Stimulated activated CD4-positive, alpha-beta T cell treated with anti-CD3 and anti-CD28 coated beads, Interleukin-1b, Interleukin-23, amount 100 ng/mL, for 4 hours (primary cell): ENCODE measurements at places on chromosomes 4 and X.

DNA sequence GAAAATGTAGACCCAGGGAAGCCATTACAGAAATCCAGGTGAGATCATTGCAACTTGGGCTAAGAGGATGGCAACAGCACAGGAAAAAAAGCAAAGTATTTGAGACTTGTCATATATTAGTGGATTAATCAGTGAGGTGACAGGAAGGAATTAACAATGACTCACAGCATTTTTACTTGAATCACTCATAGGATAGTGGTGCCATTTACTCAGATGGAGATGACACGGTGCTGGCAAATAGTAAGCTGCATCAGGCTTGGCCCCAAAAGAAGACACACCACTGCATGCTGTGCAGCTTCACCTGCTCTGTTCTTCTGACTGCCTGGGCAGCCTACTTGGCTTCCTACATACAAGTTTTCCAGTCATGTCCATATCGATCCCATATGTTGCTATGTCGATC is 144.8 kb downstream of the FRYL start:
- DNase-seq = no peak

GRCh38 chr4:75477201-75477600 is 37.0 kb downstream of the RCHY1 start:
- no peak for DNase-seq

DNA sequence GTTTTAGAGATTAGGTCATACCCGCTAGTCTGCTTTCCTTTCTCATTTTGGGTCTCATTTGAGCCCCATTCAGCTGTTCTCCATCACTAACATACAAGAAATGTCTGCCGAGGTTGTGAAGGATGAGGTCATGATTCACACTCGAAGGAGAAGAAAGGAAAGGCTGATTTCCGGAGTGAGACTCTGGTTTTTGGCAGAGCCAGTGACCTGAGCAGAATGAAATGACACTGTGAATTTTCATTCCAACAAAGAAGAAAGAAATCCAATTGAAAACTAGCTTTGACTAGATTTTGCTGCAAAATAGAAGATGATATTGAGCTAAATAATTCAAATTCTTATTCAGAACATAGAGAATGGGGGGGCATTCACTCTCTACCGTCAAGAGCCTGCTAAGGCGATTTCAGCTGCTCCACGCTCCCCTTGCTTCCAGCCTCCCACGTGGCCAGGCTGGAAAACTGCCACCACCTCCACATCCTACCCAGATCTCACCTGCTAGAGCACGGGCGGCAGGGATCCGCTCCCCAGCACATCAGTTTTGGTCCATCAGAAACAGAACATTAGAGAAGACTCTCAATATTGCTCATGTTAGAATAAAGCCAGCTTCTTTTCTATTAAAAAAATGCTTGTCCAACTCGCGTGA is 39.0 kb downstream of the F11 start:
- no peak for DNase-seq

- no peak for DNase-seq
Measured at GRCh38 chr4:52877036-52877435, 14.9 kb downstream of the RASL11B start.

DNA sequence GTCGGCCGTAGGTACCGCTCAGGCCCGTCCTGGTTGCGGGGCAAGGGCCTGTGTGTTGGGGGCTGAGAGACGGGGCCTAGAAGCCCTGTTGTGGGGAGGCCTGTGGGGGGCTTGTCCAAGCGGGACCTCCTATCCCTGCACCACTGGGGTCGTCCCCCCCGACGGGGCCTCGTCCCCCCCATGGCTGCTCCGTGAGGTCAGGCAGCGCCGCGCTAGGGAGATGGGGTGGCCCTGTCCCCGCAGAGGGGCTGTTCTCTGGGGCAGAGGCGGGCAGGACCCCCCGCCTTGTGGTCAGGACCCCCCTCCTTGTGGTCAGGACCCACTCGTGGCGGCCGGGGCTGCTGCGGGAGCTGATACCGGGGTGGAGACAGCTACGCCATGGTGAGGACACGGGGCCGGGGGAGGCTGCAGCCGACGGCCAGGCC is 12.1 kb upstream of the GTPBP6 start:
- no peak for DNase-seq

GRCh38 chr4:11455201-11455835 is 26.6 kb upstream of the HS3ST1 start:
- DNase-seq = no peak

DNA sequence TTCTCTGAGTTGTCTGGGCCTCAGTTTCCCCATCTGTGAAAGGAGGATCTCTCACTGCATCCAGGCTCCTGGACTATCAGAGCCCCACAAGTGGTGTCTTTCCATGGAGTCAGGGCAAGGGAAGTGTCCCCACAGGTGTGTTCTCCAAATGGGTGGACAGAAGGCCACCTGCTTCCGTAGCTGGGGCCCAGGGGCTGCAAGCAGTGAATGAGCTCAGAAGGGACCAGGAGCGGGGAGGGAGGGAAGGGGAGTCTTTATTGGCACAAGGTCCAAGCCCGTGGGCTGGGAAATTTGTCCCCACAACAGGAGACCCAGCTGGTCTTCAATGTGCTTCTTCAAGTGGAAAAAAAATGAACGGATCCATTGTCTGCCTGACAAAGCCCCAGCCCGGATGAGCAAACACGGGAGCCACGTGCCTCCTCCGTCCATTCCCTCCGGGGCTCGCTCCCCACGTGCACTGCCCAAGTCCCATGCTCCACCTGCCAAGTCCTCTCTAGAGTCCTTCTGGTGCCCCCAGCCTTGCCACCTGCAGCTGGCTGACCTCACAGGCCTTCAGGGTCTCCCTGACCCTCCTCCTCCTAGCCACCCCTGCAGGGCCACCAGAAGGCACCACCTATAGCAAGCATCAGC is 72.0 kb downstream of the JAKMIP1 start:
- no peak for DNase-seq

DNA sequence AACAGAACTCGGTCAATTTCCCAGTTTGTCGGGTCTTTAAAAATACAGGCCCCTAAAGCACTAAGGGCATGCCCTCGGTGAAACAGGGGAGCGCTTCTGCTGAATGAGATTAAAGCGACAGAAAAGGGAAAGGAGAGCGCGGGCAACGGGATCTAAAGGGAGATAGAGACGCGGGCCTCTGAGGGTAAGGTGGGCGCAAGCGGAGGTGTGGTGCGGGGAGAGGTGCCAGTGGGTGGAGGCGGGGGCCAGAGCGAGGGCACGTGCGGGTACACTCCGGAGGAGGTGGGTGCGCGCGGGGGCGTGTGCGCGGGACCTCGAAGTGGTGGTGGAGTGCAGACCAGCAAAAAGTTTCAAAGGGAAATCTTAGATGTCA is 787 bp upstream of the TET2 start:
- peak; percentile 30 for DNase-seq

GRCh38 chr4:56424697-56425514 is 10.5 kb downstream of the PPAT start:
- no peak for DNase-seq

DNA sequence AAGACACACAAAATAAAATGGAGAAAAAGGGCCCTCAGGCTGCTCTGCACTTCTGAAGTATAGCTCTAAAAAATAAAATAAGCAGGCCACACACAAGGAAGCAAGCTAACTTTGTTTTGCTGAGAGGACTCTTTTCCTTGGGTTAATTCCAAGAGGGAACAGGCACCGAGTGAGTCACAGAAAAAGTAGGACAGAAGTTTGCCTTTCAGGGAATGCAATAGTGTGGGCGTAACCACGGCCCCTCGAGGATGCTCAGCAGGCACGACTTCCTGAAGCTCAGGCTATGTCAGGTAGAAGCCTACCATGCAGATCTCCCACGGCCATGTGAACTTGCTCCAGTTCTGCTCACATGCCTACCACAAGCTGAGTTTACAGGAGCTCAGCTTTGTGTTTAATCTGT is 22.1 kb downstream of the PPP1R2C start:
- DNase-seq = no peak

- DNase-seq = no peak
Measured at GRCh38 chr4:5917672-5918071, 24.8 kb upstream of the CRMP1 start.

- no peak for DNase-seq
Measured at GRCh38 chr4:2007804-2008670, 737 bp downstream of the NELFA start.

DNA sequence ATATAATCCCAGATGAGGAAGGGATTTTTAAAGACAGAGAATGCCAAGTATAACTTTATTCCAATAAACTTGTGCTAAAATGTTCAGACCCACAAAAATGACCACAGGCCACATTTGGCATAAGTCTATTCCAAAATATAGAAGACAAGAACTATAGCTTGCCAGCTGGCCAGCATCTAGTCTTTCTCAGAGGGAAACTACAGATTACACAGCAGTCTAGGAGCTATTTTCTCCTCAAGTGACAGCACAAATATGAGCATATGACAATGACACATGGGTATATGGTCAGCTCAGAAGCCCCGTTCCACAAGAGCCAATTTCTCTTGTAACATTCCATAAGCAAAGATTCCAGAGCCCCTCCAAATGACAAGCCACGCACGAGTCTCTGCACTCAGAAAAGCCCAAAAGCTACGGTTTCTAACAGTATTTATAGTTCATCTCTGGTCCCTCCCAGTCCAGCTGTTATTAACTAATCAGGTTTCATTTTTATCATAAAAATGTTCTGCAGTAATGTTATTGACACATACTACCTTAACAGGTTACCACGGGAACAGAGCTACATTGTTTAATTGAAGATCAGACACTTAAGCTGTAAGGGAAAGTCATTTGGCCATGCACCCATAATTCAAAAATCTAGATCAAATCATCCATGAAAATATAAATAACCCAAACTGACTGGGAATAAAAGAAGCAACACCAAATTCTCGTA is 70.3 kb downstream of the RAB28 start:
- DNase-seq = no peak

- DNase-seq = no peak
Measured at GRCh38 chr4:150976478-150977118, 38.5 kb downstream of the LRBA start.

- no peak for DNase-seq
Measured at GRCh38 chrX:136752796-136753195, 27.9 kb downstream of the ARHGEF6 start.
